ENCODE measurements at places on chromosomes 16 and 17.

GRCh38 chr17:72079700-72080099 is 41.1 kb upstream of the SOX9 start:
- DNase-seq, result no peak

- DNase-seq, result no peak
These were observed 186.9 kb downstream of the ENGASE start for GRCh38 chr17:79261355-79262072.

GRCh38 chr17:29469276-29469675 is 79.1 kb downstream of the TAOK1 start:
- DNase-seq, result no peak

DNA sequence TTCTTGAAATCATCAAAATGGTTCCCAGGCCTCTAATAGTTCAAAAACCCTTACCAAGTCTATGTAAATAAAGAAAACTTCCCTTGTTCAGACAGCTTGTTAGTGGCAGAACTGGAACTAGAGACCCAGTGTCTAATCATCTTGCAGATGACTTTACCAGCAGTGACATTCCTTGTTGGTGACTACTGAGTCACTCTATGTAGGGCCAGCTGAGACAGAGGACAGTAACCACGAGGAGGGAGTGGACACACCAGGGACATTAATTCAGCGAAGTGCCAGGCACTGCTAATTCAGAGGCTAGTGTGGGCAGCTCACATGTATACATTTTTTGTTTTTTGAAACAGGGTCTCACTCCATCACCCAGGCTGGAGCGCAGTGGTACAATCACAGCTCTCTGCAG is 6.1 kb upstream of the HEATR3 start:
- no peak for DNase-seq

GRCh38 chr17:14011740-14012405 is 57.4 kb upstream of the COX10 start:
- DNase-seq, result no peak

GRCh38 chr16:10750793-10751192 is 7.2 kb downstream of the NUBP1 start:
- no peak for DNase-seq

- DNase-seq, result no peak
These were observed 29.9 kb upstream of the NUDT16L1 start for GRCh38 chr16:4663465-4663776.

- DNase-seq, result no peak
These were observed 85.5 kb downstream of the MARCHF10 start for GRCh38 chr17:62722625-62723024.

GRCh38 chr17:28828294-28829040 is 14.1 kb downstream of the FAM222B start:
- DNase-seq, result no peak

DNA sequence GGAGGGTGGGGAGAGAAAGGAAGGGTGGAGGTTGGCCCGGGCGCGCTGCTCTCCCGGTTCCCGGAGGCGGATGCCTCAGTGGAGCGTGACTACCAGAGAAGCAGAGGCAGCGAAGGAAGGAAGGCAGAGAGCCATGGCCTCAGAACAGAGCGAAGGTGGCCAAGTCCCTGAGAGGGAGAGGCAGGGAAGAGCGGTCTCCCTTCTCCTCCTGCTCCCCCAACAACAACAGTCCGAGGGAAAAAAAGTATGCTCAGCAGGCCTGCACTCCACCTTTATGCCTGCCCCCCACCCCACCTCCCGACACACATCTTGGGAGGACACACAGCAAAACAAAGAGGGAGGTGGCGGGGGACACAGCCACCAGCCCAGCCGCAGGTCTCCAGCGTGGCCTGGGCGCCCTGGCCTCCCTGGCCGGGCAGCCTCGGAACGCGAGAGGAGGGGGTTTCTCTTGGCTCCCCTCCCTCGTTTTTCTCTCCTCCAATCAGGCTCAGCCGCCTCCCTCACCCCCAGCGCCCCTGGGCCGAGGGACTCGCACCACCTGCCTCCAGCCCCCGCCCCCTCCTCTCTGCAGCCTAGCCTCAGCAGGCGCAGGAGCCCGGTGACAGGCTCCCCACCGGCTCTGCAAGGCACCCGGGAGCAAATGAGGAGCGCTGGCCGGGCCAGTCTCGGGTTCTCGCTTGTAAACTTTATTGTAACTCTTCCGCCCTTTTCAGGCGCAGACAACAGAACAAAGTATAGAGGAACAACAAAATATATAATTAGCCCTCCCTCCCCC is 1.1 kb upstream of the HOXB7 start:
- DNase-seq, result peak; percentile 83

GRCh38 chr16:23175651-23176050 is 6.9 kb upstream of the SCNN1G start:
- no peak for DNase-seq

DNA sequence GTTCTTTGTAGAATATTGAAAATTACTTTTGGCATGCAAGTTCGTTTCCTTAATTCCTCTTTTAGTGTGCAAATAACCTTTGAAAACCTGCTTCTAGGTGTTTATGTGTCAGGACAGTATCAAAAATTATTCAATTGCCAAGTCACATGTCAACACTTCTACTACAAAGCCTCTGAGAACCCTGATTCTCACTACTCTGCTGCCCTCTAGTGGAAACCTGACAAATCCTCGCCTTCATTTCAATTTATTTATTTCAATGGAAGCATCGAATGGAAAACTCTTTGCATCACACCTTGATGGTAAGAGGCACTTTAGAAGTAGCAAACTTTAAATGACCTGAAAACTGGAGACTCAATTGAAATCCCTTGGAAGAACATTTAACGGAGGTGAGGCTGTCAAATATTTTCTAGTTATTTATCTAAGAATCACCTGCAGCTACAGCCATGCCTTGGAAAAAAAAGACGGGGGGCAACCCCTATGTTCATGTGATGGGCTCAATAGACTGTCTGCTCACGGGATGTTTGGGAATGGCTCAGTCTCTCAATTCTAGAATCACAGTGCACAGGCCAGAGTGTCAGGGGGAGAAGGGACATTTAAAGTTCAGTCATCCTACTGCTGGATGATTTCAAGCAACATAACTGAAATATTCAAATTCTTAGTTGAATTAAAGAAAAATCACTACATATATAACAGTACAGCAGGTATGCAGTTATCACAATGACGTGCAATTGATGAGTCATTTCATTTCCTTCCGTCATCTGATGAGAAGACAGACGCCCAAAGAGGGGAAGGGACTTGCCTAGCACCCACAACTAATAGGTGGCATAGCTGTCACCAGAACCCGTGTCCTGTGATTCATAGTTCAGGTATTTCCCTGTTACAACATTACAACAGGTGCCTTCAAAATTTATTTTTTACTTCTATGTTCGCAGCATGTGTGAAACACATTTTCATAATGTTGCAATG is 563.9 kb downstream of the TOX3 start:
- peak; percentile 82 for DNase-seq

GRCh38 chr16:67460168-67460567 is 20.8 kb downstream of the ATP6V0D1 start:
- no peak for DNase-seq

- no peak for DNase-seq
These were observed 346.6 kb downstream of the SNX29 start for GRCh38 chr16:12323007-12323758.

- no peak for DNase-seq
These were observed 40.1 kb downstream of the YPEL2 start for GRCh38 chr17:59371416-59372100.

DNA sequence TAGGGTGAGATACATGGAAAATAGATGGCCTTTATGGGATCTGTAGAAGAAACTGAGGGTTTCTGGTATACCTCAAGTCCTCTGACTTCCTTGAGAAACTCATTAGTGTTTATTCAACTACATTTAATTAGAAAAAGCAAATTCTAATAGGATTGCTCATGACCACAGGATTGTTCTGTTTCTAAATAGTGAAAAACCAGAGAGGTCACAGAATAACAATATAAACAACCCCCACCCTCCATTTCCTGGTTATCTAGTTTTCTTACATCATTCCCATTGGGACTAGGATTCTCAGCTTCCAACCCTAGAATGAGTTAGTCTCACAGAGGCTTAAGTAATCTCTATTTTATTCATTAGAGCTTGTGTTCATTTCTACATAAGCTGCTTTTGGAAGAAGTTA is 30.0 kb downstream of the SF3B3 start:
- no peak for DNase-seq

- DNase-seq, result no peak
These were observed 7.3 kb upstream of the TSPOAP1 start for GRCh38 chr17:58335779-58336455.

DNA sequence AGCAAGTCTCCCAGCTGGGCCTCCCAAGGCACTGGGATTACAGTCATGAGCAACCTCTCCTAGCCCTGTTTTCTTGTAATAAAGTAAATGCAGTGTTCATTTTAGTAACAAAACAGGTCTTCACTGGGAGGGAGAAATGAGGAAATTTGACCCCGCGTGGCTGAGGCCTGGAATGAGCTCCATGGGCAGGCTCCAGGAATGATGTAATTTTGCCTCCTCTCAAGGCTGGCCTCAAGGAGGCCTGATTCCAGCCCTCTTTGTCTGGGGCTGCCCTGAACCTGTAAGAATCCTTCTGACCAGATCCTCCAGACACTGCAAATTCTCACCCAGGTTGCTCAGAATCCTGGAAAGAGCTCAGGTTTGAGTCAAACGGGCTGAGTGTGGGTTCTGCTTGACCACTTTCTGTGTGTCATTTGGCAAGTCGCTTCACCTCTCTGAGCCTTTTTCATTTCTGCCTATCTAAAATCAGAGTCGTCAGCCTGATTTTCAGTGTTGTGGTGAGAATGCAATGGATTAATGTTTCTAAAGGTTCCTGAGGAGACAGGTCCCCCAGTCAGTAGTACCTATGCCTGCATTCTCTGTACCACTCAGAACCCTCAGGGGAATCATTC is 57.1 kb downstream of the RAB11FIP4 start:
- no peak for DNase-seq

GRCh38 chr16:66948134-66948836 is 12.8 kb upstream of the CES3 start:
- peak; percentile 54 for DNase-seq

- DNase-seq, result peak; percentile 33
These were observed 1.2 kb upstream of the SECTM1 start for GRCh38 chr17:82334622-82335394.

DNA sequence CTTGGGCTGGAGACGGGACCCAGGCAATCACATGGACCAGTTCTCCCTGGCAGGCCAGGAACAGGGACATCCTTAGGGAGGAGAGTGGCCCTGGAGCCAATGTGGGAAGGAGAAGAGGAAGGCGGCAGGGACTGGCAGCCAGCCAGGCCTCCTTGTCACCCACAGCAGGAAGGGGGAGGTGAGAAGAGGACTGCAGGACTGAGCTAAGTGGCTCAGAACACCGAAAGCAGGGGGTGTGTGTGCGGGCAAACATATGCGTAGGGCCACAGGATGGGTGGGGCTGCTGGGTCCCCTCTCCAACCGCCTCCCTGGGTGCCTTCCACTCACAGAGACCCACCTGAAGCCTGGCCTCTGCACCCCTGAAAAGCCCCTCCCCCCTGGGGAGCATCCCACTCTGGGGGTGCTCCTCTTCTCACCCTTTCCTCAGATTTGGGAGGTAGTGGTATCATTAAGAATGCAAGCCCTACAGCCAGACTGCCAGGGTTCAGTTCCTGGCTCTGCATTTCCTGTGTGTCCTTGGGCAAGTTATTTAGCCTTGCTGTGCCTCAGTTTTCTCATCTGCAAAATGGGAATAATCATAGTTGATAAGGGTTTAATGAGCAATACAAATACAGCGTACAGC is 8.1 kb downstream of the PNMT start:
- no peak for DNase-seq

DNA sequence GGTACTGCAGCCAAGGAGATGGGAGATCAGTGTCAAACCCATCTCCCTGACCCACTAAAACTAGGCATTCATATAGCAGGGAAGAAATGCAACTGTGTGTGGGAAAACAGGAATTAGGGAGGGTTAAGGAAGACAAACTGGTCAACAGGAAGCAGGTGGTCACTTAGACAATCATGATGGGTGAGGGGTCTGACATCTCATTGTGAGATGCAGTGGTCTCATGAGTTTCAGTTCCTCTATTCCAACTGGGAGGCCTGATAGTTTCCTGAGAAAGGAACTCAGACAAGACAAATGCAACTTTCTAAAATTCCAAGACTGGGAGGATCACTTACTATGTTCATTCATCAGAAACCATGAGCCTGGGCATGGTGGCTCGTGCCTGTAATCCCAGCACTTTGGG is 361.4 kb upstream of the C16orf82 start:
- no peak for DNase-seq

GRCh38 chr17:71033336-71033735 is 864.0 kb downstream of the KCNJ2 start:
- no peak for DNase-seq

DNA sequence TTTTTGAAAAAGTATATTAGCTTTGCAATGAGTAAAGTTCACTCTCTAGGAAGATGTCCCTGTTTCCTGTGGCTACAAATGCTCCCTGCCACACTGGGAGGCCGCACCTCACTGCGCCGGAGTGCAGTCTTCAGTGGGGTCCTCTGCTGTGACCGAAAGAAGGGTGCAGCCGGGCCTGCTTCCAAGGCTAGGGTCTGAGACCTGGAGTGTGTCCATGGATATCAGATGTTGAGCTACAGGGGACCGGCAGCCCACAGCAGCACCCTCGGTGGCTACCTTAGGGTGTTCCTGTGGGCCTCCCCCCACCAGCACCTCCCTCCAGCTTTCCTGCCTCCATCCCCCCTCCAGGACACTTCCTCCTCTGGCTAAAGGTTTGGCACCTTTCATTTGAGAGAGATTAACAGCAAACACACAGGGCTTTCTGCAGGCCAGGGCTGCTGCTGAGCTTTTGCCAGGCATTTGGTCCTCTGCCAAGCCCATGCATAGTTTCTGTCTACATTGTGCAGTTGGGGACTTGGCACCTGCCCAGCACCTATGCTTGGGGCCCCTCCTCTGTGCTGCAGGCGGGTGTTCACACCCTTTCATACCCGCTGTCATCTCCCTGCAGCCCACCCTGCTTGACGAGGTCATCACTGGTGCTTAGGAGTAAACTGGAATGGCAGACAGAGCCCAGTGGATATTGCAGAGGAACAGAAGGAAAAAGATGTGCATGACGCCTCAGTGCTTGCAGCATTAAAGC is 33.8 kb upstream of the CRISPLD2 start:
- DNase-seq, result no peak

GRCh38 chr16:10840703-10841102 is 22.1 kb upstream of the TVP23A start:
- DNase-seq, result no peak

DNA sequence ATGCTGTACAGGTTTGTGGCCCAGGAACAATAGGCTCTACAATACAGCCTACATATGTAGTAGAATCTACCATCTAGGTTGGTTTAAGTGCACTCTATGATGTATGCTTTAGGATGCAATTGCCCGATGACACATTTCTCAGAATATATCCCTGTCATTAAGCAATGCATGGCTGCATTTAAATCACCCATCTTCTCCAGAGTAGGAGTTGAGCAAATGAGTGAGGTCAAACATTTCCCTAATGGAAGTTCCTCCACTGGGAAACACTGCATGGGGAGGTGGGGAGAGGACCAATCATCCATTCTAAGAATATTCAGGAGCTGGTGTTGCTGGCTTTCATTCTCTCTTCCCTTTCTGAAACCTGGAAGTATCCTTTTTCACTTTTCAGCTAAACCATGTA is 2.0 kb upstream of the PCTP start:
- no peak for DNase-seq

DNA sequence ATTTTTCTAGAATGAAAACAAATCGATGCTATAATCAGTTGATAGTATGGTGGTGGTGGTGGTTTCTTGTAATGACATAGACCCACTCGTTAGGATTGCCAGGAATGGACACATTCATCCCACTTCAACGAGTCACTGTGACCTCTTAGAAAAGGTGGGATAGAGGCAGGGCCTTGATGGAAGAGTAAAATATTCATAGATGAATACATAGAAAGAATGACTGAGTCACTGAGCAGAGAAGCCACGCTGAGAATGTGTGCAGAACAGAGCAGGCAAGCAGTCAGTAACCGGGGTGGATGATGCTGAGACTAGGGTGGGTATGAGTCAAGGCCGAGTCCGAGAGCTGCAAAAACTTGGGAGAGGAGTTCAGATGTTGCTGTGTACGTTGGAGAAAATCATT is 129.9 kb downstream of the PITPNC1 start:
- no peak for DNase-seq
